ENCODE measurements at places on chromosomes 16 and 17. TPM values are rescaled to one million over a fixed set of nuclear protein-coding genes. Genes with fewer than 3 reads are reported as not detected.

PRR35 gene
- not detected for total RNA-seq

SLC5A10 gene
- not detected for total RNA-seq

MYO15B gene
- 113 TPM for total RNA-seq

SETD1A gene
- total RNA-seq = 16.4 TPM

KRTAP9-3 gene
- total RNA-seq = not detected

USP22 gene
- 168 TPM for total RNA-seq

CETP gene
- 1.3 TPM for total RNA-seq

EPOP gene
- total RNA-seq = 1.3 TPM

LYZL6 gene
- not detected for total RNA-seq

PRSS36 gene
- total RNA-seq = 8.8 TPM

PRAC1 gene
- total RNA-seq = not detected

KRT15 gene
- total RNA-seq = not detected
